Urinary bladder (tissue), 4 donors: ENCODE measurements at places on chromosomes 5 and 9. TPM values are rescaled to one million over a fixed set of nuclear protein-coding genes. Genes with fewer than 3 reads are reported as not detected.

The RABEPK gene
- total RNA-seq: 17.5 TPM

The EGR1 gene
- 12.8 TPM for total RNA-seq

The PDE6A gene
- total RNA-seq: 0.05 TPM

The N4BP3 gene
- total RNA-seq: 4.2 TPM

The WNK2 gene
- total RNA-seq: 4.8 TPM

DNA sequence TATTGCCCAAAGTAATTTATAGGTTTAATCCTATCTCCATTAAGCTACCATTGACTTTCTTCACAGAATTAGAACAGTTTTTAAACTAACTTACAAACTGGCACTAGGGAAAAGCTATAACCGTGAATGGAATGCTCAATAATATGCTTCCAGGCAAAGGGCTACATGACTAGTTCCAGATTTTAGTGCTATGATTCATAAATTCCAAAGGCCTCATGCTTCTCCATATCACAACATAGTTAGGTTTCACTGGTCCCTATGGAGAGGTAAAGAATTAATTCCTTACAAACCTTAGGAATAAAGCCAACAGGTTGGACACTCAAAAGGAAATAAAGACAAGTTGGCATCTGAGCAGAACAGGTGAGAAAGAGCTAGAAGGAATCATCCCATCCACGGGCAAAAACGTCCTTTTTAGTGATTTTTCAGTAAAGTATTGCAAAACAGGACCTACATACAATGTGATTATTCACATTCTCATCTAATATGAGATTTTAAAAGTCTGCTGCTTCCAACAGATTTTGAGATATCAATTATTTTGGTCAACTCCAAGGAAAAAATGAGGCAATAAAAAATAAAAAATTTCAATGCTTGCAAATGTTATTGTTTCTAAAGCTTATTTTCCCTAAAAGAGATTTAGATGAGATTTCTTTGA is 97.0 kb upstream of the TARS1 start:
- DNase-seq: no peak

- no peak for DNase-seq
Measured at GRCh38 chr5:40477856-40478546, 201.7 kb upstream of the PTGER4 start.

DNA sequence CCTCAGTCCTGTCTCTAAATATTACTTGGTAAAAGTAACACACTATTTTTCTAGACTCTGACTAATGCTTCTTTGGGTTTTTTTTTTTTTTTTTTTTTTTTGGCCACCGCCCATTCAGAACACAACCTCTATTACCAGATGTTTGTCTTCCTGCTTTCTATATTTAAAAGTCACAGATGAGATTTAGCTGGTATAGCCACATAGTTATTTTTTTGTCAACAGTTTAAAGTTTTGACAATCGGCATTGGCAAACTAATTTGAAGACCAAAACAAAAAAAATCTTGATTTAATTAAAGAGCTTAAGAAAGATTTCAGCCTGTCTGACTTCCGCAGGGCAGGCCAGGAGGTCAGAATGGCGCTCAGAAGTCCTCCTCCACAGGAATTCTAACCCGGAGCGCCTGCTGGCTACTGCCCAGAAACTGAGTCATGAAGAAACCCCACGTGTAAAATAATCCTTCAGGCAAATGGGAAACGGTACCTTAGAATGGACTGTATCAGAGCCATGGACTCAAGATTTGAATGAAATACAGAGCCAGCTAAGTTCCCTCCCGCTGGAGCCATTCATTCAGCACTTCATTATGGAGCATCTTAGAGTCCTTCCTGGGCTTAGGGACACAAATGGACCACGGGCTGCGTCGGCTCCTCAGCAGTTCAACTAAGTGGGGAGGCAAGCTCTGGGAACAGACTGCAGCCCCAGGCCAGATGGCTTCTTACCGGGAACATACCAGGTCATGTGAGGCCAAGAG is 55.6 kb downstream of the PTPDC1 start:
- peak; percentile 33 for DNase-seq

DNA sequence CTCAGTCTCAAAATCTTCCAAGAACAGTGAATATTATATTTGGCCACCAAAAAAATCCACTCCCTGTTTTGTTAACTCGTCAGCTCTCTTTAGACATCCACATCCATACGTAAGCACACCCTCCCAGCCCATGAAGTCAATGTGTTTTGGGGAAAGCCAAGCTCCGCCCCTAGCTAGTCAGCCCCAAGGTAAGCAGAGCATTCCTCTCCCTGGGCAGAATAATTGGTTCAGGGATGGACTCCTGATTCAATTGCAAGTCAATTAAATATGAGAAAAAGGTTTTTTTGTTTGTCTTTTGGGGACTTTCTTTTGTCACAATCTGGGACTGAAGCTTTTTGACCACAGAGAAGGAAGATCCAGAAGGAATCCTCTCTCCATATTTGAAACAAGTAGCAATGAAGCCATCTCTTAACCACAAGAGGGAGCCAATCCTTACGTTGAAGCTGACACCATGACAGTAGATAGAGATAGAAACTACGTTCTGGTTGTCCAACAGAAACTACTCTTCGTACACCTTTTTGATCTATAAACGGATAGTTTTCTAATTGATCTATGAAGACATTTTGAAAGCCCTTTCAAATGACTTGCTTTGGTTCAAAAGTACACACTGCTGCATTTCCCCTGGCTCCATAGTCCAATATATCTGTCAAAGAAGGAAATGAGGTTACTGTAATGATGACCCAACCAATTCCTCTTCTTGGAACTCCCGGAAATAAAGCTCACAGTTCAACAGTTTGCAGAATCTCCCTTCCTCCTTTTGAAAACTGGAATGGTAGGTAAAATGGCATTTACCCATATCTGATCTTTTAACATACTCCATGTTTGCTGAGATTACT is 166.4 kb downstream of the TLE1 start:
- DNase-seq: no peak

DNA sequence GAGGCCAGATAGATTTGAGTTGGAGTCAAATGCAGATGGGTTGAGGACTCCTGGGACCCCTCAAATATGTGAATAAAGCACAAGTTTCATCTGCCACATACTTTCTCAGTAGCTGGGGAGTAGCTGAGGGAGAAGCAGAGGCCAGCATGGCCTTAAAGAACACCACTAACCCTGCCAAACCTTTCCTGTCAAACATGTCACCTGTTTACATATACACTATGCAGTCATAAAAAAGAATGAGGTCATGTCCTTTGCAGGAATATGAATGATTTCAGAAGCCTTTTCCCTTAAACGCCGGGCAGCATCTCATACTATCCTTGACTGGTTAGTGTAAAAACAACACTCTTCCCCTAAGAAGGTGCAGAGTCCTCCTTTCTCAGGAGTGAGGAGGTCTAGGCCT is 25.2 kb upstream of the HSD17B4 start:
- no peak for DNase-seq

- no peak for DNase-seq
Measured at GRCh38 chr9:92948038-92948534, 763 bp downstream of the FGD3 start.

DNA sequence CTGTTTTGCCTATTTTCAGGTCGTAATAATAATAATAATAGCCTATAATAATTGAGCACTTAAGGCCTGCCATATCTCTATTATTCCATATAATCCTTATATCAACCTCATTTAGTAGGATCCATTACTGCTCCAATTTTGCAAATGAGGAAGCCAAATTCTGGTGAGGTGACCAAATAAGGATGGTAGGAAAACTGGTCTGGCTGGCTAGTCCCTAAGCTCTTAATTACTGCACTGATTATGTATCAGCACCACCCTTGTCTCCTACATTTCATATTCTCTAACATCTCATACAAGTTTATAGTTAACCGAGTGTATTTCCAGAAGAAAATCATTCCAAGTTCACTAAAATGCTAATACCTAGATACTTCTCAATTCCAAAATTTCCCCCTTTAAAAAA is 166.5 kb upstream of the RGMB start:
- DNase-seq: no peak

- no peak for DNase-seq
Measured at GRCh38 chr9:33101104-33101951, 24.9 kb upstream of the SMU1 start.

GRCh38 chr9:111050819-111051218 is 12.5 kb upstream of the LPAR1 start:
- DNase-seq: no peak

DNA sequence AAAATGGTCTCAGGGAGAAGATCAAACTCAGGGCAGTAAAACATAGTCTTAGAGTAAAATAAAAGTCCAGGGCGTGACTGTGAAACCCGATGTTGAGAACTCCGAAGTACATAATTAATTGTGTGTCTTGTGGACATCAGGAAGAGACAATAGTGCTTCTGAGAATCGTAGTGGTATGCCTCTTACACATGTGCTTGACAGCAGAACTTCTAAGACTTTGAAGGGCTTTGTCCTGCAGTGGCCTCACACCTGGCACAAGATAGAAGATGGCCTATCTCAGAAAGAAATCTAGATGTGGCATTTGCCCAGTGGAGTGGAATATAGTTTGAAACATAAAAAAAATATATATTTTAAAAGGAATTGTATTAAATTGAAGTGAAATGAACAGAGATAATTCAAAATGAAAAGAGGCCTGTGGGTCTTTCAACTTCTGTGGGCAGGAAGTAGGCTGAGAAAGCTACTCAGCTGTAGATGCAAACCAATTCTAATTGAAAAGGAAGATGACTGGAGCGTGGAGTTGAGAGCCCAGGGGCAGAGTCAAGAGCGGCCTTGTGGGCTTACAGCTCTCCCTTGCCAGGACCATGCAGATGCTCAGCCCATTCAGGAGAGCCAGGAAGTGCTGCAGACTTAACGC is 468.4 kb downstream of the KDM4C start:
- DNase-seq: no peak
